Foreskin keratinocyte (primary cell): ENCODE measurements at places on chromosomes 6 and 20.

- DNase-seq, result no peak
Observed at GRCh38 chr20:51262240-51262639, 239.3 kb upstream of the KCNG1 start.

- peak; percentile 10 for DNase-seq
Observed at GRCh38 chr6:35359744-35360348, 17.5 kb downstream of the PPARD start.

GRCh38 chr6:24996269-24996836 is 60.6 kb upstream of the RIPOR2 start:
- no peak for DNase-seq

DNA sequence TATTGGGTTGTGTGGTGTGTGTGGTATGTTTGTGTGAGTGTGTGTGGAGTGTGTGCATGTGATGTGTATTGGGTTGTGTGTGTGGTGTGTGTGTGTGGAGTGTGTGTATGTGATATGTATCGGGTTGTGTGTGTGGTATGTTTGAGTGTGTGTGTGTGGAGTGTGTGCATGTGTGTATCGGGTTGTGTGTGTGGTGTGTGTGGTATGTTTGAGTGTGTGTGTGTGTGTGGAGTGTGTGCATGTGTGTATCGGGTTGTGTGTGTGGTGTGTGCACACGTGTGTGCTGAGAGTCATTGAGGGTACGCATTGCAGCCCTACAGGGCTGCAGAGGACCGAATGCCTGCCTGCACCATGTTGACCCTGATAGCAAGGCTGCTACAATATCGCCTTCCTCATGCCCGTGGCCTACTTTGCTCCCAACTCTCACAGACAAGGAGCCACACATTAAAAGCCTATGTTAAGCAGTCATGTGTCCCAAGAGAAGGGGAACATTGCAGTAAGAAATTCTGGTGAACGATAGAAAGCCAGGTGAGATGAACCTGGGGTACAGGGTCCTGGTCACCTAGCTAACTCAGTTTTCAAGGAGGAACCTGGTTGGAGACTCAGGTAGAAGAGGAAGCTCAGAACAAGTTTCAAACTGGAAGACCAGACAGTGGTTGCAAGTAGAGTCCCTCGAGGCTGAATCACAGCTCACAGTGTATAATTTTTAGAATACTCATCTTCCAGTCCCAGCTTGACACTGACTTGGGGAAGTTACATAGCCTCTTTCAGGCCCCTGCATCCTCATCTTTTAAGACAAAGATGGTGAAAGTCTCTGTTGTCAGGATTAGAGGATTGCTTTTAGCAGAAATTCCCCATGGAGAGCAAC is 45.7 kb upstream of the TMEM170B start:
- no peak for DNase-seq

GRCh38 chr20:59137532-59137931 is 26.1 kb upstream of the ZNF831 start:
- no peak for DNase-seq

GRCh38 chr6:90458353-90459224 is 128.3 kb downstream of the MAP3K7 start:
- DNase-seq, result no peak

DNA sequence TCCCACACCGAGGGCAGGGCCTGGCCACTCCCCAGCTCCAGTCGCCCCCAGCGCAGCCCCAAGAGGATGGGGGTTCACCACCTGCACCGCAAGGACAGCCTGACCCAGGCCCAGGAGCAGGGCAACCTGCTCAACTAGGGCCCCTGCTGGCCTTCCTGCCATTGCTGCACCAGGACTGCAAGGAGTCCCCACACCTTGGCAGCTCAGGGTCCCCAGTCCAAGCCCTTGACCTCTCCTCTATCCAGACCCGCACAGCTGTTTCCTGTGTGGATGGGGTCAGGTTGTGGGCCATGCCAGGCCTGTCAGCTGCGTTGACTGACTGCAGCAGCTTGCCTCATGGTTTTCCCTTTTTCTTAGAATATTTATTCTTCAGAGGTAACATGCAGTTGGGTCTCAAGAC is 4.4 kb downstream of the LRRC73 start:
- no peak for DNase-seq

- DNase-seq, result peak; percentile 28
Observed at GRCh38 chr6:27478141-27478705, 5.3 kb upstream of the ZNF184 start.

DNA sequence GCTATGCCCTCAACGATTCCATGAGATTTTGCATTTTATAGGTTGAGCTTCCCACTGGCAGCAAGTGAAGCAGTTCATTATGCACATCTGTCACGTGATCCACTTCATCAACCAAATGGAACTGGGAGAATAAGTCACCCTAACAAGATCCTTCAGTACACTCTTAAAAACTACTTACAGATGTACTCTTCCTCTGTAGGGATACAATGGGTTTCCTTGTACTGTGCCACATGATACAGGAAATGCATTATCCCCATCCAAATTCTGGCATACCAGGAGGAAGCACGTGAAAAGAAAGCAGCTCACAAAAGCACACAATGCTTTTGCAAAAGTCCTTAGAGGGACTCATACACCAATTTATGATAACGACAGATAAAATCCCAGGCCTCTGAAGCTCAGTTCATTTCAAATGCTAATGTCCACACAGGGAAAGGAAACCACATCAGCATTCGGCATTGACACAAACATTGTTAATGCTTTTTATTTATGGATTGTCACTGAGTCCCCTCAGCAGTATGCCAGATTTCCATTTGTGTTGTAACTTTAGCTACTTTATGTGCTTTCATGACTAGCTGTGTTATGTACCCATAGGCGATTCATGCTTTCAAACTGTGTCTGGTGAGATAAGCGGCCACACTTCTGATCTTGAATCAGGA is 58.1 kb upstream of the REV3L start:
- no peak for DNase-seq

DNA sequence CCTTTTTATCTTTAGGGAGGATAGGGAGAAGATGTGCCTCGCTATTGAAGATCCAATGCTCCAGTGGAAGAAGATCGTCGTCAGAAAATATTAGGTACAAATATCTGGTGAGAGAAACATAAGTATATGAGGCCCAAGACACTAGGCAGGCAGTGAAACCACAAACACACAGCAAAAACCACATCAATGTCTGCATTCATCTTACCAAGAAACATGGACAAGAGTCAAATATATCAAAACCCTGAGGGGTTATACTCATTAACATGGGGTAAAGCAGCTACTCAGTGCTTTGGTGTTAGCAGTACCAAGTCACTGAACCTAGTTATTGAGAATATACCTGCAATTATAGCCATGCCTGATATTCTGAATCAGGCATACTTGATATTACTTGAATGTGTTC is 101.4 kb upstream of the FAM184A start:
- DNase-seq, result no peak

- peak; percentile 34 for DNase-seq
Observed at GRCh38 chr6:154197196-154197860, 158.3 kb downstream of the OPRM1 start.

GRCh38 chr6:142942238-142942637 is 2.7 kb downstream of the HIVEP2 start:
- DNase-seq, result no peak

DNA sequence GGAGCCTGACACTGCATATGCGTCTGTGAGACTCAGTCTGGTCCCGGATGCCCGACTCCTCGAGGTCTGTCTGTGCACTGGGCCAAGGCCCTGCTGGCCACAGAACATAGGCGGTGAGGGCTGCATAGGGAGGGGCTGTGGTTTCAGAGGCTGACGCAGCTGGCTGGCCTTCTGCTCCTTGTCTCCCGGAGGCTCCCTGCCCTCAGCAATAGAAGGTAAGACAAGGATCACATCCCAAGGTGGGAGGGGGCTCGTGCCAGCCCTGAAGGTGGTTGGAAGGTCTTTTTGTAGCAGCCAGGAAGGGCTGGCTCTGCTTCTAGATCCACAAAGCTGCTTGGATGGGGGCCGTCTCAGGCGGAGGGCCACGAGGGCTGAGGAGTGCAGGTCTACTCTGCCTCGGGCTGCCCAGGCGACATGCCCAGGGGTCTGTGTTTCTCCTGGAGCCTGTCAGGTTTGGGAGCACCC is 239.8 kb upstream of the SULF2 start:
- no peak for DNase-seq

- no peak for DNase-seq
Observed at GRCh38 chr20:43900496-43900895, 14.2 kb upstream of the TOX2 start.

DNA sequence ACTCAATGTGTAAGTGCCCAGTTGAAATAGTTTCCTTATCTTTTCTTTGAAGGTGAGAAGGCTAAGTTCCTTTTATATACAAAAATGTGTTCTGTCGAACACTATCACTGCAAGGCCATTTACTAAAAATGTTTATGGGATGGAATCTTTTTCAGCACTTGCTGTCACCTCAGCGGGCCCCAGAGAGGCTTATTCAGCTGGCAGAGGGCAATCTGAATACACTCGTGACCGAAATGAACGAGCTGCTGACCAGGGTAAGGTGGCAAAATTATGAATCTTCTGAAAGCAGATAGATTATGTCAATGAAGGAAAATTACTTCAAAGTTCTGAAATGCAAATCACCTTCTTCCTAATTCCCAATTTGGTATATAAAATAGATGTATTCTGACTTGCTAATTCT is 340.2 kb downstream of the ARHGAP18 start:
- DNase-seq, result no peak

DNA sequence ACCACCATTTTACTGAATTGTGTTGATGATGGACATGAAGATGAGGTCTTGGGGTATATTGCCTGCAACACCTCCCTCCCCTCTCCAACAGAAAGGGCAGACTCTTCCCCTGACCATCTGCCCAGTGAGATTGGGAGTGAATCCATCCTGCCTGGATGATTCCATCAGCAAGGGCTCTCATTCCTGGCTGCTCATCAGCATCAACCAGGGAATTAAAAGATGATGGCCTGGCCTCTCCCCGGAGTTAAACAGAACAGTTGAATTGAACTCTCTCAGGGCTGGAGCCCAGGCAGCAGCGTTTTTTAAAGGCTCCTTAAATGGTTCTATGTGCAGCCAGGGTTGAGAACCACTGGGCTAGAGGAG is 14.6 kb upstream of the MRPS18A start:
- DNase-seq, result no peak

DNA sequence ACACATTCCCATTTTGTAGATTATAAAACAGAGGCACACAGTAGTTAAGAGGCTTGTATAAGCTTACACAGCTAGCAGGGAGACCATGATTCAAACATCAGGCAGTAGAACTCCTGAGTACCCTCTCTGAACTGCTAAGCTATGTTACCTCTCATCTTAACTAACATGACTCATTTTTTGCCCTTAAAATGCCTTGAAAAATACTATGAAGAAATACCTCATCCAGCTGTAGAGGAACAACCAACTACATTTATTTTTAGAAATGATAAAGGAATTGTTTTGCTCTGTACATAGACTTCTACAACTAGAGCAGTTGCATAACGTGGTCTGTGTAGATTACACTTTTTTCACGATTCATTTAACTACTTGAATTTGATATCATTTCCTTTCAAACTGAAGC is 102.1 kb downstream of the FLRT3 start:
- DNase-seq, result peak; percentile 74

DNA sequence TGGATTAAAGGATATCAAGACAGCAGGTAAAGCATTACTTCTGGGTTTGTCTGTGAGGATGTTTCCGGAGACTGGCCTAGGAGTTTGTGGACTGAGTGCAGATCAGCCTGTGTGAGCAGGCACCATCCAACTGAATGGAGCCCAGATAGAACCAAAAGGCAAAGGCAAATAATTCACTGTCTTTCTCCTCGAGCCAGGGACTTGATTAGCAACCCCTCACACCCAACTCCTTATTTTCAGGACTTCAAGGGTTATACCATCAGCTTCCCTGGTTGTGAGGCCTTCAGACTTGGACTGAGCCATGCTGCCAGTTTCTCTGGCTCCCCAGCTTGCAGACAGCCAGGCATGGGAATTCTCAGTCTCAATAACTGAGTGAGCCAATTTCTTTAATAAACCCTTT is 19.3 kb downstream of the PSMB1 start:
- no peak for DNase-seq

DNA sequence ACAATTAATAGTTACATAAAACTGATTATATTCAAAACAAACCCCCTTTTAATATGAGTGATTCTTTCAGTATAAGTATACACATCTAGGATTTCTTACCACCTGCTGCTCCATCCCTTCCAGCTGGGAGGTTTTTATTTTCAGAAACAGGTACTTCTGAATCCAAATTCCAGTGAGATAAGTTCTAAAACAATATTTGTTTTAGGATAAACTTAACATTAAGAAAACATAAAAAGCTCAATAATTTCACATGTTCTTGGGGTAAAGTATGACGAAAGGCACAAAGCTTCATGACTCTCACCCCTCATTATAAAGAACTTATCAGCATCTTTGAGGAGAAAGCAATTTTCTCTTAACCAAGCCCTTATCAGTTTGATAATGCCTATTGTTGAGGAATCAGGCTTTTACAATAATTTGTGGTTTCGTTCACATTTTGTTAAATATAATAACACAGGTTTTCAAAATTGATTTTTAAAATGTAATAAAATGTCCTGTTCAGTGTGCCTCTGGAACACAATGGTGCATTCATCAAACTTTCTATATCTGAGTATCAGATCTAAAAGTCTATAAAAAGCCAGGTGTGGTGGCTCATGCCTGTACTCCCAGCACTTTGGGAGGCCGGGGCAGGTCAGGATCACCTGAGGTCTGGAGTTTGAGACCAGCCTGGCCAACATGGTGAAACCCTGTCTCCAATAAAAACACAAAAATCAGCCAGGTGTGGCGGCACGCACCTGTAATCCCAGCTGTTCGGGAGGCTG is 4.3 kb downstream of the FAM217A start:
- DNase-seq, result no peak
